Stimulated activated CD4-positive, alpha-beta T cell treated with anti-CD3 and anti-CD28 coated beads, Interleukin-15, amount 100 ng/mL, for 24 hours (primary cell): ENCODE measurements at places on chromosomes 6 and 20.

DNA sequence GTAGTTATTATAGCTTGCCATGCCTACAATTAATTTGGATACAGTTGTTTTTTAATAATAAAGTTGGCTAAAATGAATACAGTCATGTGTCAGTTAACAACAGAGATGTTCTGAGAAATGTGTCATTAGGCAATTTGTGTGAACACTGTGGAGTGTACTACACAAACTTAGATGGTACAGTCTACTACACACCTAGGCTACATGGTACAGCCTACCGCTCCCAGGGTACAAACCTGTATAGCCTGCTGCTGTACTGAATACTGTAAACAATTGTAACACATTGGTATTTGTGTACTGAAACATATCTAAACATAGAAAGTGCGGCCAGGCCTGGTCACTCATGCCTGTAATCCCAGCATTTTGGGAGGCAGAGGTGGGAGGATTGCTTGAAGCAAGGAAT is 50.2 kb downstream of the MYLIP start:
- no peak for DNase-seq

DNA sequence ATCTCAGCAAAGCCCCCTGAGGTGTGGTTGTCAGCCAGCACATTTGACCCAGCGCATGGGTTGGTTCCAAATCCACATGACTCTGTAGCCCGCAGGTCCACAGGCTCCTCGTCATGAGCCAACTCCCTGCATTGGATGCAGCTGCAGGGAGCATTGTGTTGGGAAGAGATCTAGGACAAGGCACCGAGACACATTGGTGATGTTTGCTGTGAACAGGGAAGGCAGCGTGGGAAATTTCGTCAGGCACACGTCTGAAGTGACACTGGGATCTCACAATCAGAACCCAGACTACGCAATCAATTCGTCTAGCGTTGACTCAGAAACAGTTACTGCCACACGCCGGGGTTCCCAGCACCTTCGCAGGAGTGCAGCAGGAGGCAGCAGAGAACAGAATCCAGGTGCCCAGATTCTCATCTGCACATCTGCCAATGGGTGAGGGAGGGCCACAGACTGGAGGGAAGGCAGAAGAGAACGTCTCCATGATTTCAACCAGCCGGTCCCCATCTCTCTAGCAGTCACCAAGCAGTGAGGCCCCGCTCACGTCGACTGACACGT is 177.0 kb downstream of the TTLL2 start:
- DNase-seq = no peak

GRCh38 chr6:105601541-105602236 is 198.8 kb upstream of the PREP start:
- peak; percentile 57 for DNase-seq

GRCh38 chr6:49548613-49549304 is 1.7 kb upstream of the C6orf141 start:
- no peak for DNase-seq

- no peak for DNase-seq
Measured at GRCh38 chr6:14732226-14732843, 513.5 kb upstream of the JARID2 start.

GRCh38 chr20:49285233-49285668 is 7.4 kb upstream of the ZNFX1 start:
- no peak for DNase-seq
